ENCODE measurements at places on chromosomes 5 and 9.

DNA sequence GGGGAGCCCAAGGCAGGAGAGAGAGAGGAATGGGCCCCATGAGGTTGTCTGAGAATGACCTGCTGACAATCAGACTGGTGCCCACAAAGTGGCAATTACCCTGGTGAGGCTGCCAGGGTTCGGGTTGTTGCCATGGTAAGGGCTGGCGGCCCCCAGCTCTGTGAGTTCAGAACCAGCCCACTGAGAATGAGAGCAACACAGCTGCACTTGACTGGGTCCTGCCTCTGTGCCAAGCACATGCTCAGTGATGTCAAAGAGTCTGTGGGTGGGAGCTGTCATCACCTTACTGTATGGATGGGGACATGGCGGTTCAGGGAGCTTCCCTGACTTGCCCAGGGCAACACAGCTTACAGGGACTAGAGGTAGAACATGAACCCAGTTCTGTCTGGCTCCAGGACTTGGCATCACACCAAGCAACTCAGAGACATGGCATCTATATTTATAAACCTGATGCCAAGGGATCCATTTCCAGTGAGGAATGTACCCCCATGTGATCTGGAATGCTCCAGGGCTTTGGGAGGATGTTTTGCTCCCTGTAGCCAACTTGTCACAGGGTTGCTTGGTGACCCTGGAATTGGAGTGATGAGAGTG lies 38.2 kb upstream of the TEX48 start:
- no peak for DNase-seq

GRCh38 chr5:153745778-153746395 lies 255.4 kb downstream of the GRIA1 start:
- no peak for DNase-seq

DNA sequence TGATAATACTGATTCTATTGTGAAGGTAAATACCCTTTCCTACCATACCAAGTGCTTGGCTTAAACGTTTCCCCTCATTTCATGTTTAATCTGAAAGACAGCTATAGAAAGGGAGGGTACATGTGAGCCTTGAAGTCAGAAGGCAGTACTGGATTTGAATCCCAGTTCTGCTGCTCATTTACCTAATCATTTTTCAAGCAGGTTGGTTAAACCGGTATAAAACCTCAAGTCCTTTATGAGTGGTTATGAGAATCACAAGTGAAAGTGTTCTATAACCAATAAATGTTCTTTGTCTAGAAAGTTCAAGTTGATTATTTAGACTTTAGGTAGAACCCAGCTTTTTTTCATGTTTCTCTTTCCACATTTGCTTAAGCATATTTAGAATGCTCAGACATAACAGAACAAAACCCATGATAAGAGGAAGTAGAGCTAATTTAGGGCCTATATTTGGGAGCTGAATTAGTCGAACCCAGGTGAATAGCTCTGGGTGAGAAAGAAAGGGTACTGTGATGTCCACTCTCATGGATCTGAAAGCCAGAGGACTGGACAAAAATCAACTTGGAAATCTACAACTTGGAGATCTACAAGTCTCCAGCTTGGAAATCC lies 29.7 kb upstream of the F2RL2 start:
- no peak for DNase-seq

GRCh38 chr9:97774673-97775072 lies 77.5 kb upstream of the XPA start:
- DNase-seq, result no peak

DNA sequence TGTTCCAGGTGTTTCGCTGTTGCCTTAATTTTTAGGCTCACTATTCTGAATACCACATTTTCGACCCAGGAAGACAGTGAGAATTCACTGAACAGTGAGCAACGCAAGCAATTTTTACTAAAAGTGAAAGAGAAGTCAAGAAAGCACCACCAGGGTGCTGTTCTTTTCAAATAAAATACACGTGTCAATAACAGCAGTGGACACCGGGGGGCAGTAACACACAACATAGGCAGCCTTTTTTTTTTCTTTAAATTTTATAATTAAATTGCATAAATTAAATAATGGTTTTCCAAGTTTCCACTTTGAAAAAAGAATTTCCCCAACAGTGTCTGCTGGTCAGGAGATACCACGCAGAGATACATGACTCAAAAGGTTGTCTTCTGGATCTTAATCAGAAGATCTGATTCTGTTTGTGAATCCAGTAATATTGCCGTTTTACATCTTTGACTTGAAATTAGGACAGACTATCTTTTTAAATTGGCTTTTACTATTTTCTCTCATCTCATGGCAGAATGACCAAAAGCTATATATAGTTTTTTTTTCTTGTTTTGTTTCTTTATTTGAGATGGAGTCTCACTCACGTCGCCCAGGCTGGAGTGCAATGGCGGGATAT lies 47.1 kb upstream of the SH3GL2 start:
- no peak for DNase-seq

GRCh38 chr9:130891688-130892476 lies 4.7 kb downstream of the QRFP start:
- no peak for DNase-seq

GRCh38 chr5:103526164-103526915 lies 36.2 kb downstream of the NUDT12 start:
- DNase-seq, result no peak

GRCh38 chr5:59180515-59180914 lies 597.6 kb downstream of the RAB3C start:
- DNase-seq, result no peak

DNA sequence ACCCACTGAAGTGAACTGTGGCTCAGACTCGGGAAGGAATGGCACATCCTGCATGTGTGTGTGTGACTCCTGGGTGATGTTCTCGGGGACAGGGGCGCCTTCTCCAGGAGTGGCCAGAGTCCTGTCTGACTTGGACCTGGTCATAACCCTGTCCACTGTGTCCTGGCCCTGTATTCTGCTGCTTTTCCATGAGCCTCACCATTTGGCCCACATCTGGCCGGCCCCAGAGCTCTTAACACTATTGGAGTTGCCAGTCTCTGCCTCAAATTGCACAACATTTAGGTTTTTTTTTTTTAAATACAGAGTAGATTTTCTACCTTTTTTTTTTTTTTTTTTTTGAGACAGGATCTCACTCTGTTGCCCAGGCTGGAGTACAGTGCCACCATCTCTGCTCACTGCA lies 278.3 kb upstream of the TUT7 start:
- DNase-seq, result no peak

- DNase-seq, result no peak
Measured at GRCh38 chr9:97645720-97646119, 12.1 kb downstream of the NCBP1 start.

- no peak for DNase-seq
Measured at GRCh38 chr5:127586811-127587210, 62.1 kb upstream of the CTXN3 start.

- no peak for DNase-seq
Measured at GRCh38 chr9:72415163-72415562, 50.2 kb upstream of the ZFAND5 start.

GRCh38 chr5:87770016-87770570 lies 357.4 kb upstream of the CCNH start:
- no peak for DNase-seq

- no peak for DNase-seq
Measured at GRCh38 chr9:2913026-2913425, 69.1 kb upstream of the PUM3 start.

GRCh38 chr5:172765766-172766286 lies 5.2 kb downstream of the DUSP1 start:
- DNase-seq, result no peak

DNA sequence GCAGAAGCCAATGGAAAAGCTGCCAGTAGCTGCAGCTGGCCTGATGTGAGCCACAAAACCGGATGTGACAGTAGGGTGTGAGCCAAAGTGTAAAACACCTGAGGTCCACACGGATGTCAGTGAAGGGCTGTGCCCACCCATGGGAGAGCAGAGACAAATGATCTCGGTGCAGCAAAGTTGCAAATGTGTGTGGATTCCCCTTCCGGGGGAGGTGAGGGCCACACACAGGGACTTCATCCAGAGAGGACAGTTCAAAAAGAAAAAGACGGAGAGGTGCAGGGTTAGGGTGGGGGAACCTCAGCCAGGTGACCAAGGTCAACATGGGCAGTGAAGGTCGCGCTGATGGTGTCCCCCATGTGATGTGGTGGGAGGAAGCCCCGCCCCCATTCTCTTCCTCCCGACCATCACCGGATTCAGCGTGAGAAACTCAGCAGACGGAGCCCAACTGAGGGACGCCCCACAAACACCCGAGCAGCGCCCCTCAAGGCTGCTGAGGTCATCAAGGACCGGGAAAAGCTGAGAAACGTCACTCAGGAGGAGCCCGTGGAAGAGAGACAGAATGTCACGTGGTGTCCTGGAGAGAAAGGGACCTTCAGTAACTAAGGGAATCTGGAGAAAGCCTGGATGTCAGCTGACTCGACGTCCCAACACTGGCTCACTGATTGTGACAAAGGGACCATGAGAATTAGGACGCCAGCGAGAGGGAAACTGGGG lies 11.4 kb upstream of the PTGDS start:
- no peak for DNase-seq

DNA sequence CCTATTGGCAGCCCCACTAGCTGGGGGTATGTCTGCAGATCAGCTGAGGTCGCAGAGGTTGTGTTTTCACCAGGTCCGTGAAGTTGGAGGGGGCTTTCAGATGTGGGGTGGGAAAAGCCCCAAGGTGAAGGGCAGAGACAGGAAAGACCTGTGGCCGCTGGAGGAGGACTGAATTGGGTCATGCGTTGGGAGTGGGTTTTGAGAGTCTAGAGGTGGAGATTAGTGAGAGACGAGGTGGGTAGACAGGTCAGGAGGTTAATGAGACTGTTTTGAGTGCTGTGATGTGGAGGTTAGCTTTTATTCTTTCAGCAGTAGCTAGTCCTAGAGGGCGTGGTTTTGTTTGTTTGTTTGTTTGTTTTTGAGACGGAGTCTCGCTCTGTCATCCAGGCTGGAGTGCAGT lies 10.3 kb downstream of the SNX30 start:
- no peak for DNase-seq

- DNase-seq, result peak; percentile 68
Measured at GRCh38 chr5:67206929-67207328, 10.3 kb upstream of the CD180 start.

DNA sequence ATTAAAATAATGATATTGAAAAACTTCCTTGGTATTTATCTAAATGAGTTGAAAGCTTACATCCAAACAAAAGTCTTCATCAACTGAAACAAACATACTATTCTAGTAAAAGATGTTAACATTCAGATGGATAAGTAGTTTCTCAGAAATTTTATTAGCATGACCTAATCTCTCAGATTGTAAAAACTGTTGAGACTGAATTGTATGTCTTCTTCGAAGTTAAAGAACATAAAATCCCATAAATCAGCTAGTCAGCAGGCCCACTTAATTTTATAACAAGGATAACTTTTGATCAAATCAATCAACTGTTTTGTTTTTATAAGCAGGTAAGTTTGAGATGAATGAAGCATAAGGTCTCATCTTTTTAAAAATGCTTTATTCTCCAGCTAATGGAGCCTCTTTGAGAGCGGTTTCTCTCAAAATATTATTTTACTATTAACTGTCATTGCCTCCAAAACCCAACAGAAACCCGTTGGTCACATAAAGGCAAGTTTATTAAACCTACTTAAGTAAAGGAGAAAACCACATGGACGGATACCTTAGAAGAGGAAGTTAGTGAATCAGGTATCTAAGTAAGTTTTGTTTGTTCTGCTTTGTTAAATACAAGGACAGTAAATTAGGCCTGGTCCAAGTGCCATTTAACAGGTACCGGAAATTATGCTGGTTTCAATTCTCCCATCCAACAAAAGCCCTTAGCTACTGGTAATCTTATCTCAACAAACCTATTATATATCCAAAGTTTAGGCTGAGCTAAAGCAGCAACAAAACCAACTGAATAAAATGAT lies 457.0 kb downstream of the PDE4D start:
- no peak for DNase-seq

DNA sequence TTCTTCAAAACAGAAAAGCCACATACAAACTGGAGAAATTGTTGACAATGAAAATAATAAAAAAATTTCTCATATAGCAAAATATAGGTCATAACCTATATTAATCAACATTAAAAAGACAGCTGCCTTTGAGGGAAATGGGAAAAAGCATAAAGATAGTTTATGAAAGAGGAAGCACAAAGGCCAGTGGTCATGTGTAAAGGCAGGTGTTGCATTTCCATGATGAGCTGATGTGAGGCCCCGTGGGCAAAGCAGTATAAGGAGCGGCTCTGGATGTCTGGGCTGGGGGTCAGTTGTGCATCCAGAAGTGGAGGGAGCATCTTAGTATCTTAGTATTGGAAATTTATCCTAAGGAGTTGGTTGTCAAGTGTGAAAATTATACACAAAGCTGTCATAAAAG lies 18.3 kb downstream of the NDUFS6 start:
- DNase-seq, result no peak

- no peak for DNase-seq
Measured at GRCh38 chr9:98517761-98518160, 191.0 kb downstream of the GABBR2 start.

DNA sequence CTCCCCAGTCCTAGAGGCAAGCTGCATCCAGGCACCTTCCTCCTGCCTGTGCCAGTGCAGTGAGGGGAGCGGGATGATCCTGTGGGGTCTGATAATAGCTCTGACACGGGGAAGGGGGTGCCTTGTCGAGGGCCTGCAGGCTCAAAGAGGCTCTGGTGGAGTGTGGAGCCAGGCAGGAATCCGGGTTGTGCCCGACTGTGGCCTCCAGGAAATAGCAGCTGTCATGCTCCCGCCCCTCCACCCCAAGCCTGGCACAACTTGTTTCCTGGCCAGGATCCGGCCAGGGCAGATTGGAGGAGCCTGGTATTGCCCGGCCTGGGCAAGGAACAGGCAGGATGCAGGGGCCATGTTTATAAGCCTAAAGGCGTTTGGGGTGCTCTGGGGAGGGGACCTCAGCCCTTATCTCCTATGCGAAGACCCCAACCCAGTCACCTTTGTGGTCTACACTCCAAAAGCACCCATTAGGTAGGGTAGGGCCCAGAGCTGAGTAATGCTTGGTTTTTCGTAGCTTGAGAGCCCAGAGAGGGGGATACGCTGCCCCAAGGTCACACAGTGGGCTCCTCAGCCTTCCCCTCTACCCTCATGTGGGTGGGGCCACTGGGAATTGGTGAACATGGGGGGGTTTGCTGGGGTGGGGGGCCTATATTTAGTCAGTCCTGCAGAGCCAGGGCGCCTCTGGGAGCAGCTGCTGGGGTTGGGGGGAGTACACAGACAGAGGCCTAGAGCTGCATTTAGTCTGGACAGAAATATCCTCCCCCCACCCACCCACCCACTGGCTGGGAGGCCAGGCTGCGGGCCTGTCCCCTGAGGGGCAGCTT lies 12.2 kb downstream of the CXXC5 start:
- no peak for DNase-seq

GRCh38 chr5:113124914-113125313 lies 148.3 kb downstream of the DCP2 start:
- DNase-seq, result no peak

DNA sequence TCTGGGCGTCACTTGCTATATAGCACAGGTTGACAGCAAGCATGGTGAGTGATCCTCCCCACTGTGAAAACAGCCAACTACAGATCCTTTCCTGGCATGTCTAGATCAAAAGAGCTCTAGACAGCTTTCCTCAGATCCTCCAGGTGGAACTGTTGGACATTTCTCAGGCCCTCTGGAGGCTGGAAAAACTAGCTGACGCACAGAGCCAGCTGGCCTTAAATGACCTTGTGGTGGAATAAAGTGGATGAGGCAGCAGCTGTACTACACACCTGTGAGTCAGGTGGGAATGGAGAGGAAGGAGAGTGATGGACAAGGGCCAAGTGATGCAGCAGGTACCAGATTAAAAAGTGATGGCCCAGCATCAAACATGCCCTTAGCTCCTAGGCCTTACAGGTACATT lies 172.7 kb downstream of the TRIM32 start:
- DNase-seq, result no peak

- DNase-seq, result no peak
Measured at GRCh38 chr5:74099538-74100267, 473.7 kb downstream of the ARHGEF28 start.

- no peak for DNase-seq
Measured at GRCh38 chr9:6195714-6196360, 19.8 kb upstream of the IL33 start.
